ENCODE measurements at places on chromosomes 7 and 10.

DNA sequence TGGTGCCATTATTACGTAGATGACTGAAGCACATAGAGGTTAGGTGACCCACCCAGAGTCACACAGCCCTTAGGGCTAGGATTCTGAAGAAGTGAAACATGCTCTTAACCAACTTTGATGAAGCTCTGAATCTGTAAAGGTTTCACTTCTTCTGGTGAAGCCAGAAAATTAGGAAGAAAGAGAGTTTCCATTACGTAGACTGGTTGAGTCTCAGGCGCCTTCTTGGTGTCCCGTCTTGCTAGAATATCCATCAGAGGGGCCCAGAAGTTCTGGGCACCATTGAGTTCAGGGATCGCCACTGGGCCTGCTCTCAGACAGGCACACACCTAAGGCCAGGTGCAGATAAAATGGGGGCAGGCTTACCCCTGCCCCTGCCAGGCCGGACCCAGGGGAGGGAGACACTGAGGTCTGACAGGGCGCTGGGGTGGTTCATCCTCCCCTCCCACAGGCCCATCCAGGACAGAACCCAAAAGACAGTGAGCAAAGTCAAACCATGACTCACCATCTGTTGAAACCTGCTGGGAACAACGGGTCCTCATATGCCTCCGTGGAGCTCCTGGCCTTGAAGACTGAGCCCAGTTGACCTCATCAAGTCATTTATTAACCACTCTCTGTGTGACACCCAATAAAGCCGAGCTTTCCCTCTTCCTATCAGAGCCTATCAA, 33.2 kb downstream of the DRGX start:
- DNase-seq = no peak

GRCh38 chr10:87913156-87913921, 49.9 kb downstream of the PTEN start:
- DNase-seq = no peak

- DNase-seq = no peak
Observed at GRCh38 chr10:10527861-10528562, 489.7 kb upstream of the CELF2 start.

GRCh38 chr10:80168162-80168511, 35.6 kb downstream of the PLAC9 start:
- no peak for DNase-seq

DNA sequence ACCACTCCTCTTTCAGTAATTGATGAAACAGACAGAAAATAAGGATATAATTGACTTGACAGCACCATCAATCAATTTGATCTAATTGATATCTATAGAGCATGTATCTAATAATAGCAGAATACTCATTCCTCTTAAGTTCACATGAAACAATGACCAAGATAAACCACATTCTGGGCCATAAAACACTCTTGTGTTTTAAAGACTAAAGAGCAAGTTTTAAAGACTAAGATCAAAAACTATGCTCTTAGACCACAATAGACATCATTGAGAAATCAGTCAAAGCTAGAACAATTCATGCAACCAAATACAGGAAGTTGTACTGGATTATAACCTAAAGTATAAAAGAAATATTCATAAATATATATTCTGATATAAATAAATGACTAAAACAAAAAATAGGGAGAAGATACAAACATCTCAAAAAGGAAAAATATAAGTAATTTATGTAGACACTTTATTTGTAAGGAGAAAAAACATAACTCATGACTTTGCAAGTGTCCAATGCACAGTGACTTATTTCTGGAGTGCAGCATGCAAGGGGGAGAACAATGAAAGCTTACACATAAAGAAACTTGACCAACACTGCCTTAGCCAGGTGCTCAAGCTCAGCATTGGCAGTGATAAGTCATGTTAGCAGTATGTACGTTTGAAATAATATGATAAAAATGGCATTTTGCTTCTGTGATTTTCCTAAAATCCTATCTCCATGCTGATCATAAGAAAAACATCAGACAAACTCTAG, 312.7 kb upstream of the IGFBP3 start:
- no peak for DNase-seq

GRCh38 chr10:21505711-21506278, 19.7 kb downstream of the SKIDA1 start:
- no peak for DNase-seq
